ENCODE measurements at places on chromosomes 1 and 21. TPM values are rescaled to one million over a fixed set of nuclear protein-coding genes. Genes with fewer than 3 reads are reported as not detected.

HCRTR1 gene
- total RNA-seq = not detected

C1QA gene
- 50.6 TPM for total RNA-seq

AKR7A3 gene
- 0.52 TPM for total RNA-seq

IVL gene
- total RNA-seq = not detected

PDE9A gene
- total RNA-seq = 1.6 TPM

SLC35A3 gene
- total RNA-seq = 12.0 TPM

RNF223 gene
- not detected for total RNA-seq

PCNX2 gene
- total RNA-seq = 23.5 TPM

SLC6A17 gene
- total RNA-seq = 0.52 TPM

CCDC30 gene
- total RNA-seq = 1.0 TPM

OR2T29 gene
- not detected for total RNA-seq

ITPKB gene
- 18.8 TPM for total RNA-seq

Data from skeletal muscle tissue (tissue), 5 donors.